Activated CD8-positive, alpha-beta T cell treated with anti-CD3 and anti-CD28 coated beads, Interleukin-2, amount 10 ng/mL, durations not matched to agents 7 days and 5 days (primary cell): ENCODE measurements at places on chromosomes 4 and X. TPM values are rescaled to one million over a fixed set of nuclear protein-coding genes. Genes with fewer than 3 reads are reported as not detected.

Gene MTMR8
- total RNA-seq = 4.8 TPM

DNA sequence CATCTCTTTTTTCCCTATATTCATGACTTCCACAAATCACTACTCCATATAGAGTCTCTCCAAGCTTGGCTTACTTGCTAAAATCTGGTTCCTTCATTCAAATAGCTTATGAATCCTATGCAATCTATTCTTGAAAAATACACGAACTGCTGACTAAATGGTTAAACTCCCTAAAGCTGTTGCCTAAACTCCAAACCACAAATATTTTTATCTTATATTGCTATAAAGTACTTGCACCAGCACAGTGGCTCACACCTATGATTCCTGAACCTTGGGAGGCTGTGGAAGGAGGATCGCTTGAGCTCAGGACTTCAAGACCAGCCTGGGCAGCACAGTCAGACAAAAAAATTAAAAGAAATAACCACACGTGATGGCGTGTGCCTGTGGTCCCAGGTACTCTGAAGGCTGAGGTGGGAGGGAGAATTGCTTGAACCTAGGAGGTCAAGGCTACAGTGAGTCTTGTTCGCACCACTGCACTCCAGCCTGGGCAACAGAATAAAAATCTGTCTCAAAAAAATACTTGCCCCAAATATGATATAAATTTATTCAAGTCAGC lies 2.2 kb downstream of the FBXO8 start:
- DNase-seq = no peak
- H3K4me3 ChIP-seq = no peak overlapping the region
- H3K27me3 ChIP-seq = no peaks in the 10 kb centered on the region
- H3K27ac ChIP-seq = no peak overlapping the region
- peaks cover 21% of the 10 kb centered on the region for H3K36me3 ChIP-seq

Gene FAM47A
- not detected for total RNA-seq

DNA sequence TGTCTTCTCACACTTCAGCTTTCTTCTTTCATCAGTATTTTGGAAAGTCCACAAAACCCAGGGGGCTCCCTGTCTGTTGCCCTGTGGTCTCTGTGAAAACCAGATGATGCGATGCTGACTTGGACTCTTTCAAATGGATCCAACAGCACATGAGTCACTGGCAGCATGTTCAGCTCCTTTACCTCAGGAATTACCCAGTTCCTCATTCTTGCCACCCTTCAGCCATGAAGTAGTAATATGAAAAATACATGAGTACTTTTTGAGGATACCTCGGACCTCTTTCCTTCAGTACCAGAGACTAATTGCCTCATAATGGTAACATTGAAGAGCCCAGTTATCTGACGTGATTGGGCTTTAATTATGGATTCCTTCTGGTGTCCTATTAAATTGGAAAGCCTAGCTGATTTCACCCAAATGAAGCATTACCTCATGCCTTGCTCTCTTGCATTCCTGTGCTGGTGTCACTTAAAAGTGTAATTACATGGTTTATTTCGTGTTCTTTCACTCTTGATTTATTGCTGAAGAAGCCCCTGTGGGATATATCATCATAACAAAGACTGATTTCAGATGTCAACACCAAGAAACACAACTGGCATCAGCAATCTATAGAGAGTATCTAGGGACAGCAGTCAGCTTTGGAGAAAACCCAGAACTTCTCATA lies 63.4 kb downstream of the NFKB1 start:
- H3K27me3 ChIP-seq = no peaks in the 10 kb centered on the region
- H3K4me3 ChIP-seq = no peak overlapping the region
- no peak for DNase-seq
- H3K27ac ChIP-seq = peak overlapping the region; percentile 18
- peaks cover 73% of the 10 kb centered on the region for H3K36me3 ChIP-seq
- H3K4me1 ChIP-seq = peaks cover 70% of the 10 kb centered on the region

GRCh38 chr4:140595065-140595464 lies 26.3 kb upstream of the UCP1 start:
- no peaks in the 10 kb centered on the region for H3K4me1 ChIP-seq
- no peak for DNase-seq
- H3K36me3 ChIP-seq = no peaks in the 10 kb centered on the region
- H3K4me3 ChIP-seq = no peak overlapping the region

DNA sequence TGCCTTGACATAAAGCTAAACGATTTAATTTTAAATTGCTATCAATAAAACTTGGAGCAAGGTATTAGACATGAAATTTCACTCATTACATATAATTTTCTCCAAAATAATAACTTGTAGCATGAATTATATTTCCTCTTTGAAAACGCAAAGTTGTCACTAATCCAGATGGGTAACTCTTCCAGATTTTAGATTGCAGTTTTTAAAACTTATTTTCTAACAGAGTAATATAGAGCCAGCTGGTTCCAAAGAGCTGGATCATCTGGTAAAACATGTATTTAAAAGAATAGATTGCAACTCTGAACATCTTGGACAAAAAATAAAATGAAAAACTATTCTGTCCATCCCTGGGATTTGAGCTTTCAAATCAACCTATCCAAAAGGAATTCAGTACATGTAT lies 238.2 kb upstream of the INTU start:
- no peaks in the 10 kb centered on the region for H3K4me1 ChIP-seq
- H3K27me3 ChIP-seq = no peaks in the 10 kb centered on the region
- no peak overlapping the region for H3K4me3 ChIP-seq
- H3K36me3 ChIP-seq = no peaks in the 10 kb centered on the region
- H3K27ac ChIP-seq = no peak overlapping the region

Gene VSIG4
- not detected for total RNA-seq

DNA sequence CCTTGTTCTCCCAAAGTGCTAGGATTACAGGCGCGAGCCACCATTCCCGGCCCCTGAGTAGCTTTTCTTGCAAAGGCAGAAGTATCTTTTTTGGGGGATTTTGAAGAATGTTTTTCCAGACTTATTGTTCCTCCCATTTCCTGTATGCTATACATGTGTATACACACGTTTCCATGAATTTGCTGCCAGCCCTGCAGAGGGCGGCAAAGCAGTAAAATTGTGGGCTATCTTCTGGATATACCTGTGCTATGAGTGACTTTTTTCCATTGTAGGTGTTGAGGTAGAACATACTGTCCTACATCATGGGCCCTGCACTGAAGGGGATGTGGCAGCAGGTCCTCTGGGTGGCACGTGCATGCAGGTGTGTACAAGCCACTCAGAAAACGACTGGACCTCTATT lies 16.9 kb upstream of the MED28 start:
- no peak for DNase-seq
- H3K36me3 ChIP-seq = peaks cover 64% of the 10 kb centered on the region
- no peak overlapping the region for H3K4me3 ChIP-seq
- H3K27ac ChIP-seq = peak overlapping the region; percentile 4
- no peaks in the 10 kb centered on the region for H3K4me1 ChIP-seq

GRCh38 chr4:94126669-94127068 lies 81.0 kb upstream of the SMARCAD1 start:
- H3K27ac ChIP-seq = no peak overlapping the region
- no peaks in the 10 kb centered on the region for H3K36me3 ChIP-seq
- DNase-seq = no peak
- no peak overlapping the region for H3K4me3 ChIP-seq
- H3K27me3 ChIP-seq = no peaks in the 10 kb centered on the region

- H3K27ac ChIP-seq = peak overlapping the region; percentile 18
- no peak overlapping the region for H3K4me3 ChIP-seq
- DNase-seq = no peak
- peaks cover 76% of the 10 kb centered on the region for H3K36me3 ChIP-seq
- H3K27me3 ChIP-seq = no peaks in the 10 kb centered on the region
- peaks cover 17% of the 10 kb centered on the region for H3K4me1 ChIP-seq
Measured at GRCh38 chr4:48078862-48079655, 55.0 kb downstream of the TXK start.

- no peak for DNase-seq
- no peaks in the 10 kb centered on the region for H3K4me1 ChIP-seq
- H3K27ac ChIP-seq = no peak overlapping the region
- no peaks in the 10 kb centered on the region for H3K27me3 ChIP-seq
- no peaks in the 10 kb centered on the region for H3K36me3 ChIP-seq
- H3K4me3 ChIP-seq = no peak overlapping the region
Measured at GRCh38 chr4:173252024-173252935, 81.9 kb downstream of the HMGB2 start.

- H3K36me3 ChIP-seq = peaks cover 2% of the 10 kb centered on the region
- DNase-seq = no peak
- H3K27me3 ChIP-seq = no peaks in the 10 kb centered on the region
- H3K27ac ChIP-seq = no peak overlapping the region
- no peaks in the 10 kb centered on the region for H3K4me1 ChIP-seq
Measured at GRCh38 chrX:129833153-129833990, 10.3 kb downstream of the ZDHHC9 start.

- DNase-seq = peak; percentile 34
- peaks cover 12% of the 10 kb centered on the region for H3K36me3 ChIP-seq
- H3K27ac ChIP-seq = peak overlapping the region; percentile 78
- no peaks in the 10 kb centered on the region for H3K27me3 ChIP-seq
Measured at GRCh38 chr4:109434007-109434971, 674 bp downstream of the SEC24B start.

- peaks cover 8% of the 10 kb centered on the region for H3K4me1 ChIP-seq
- H3K27ac ChIP-seq = no peak overlapping the region
- H3K4me3 ChIP-seq = no peak overlapping the region
- peaks cover 41% of the 10 kb centered on the region for H3K36me3 ChIP-seq
Measured at GRCh38 chrX:41824551-41824950, 98.8 kb downstream of the CASK start.

GRCh38 chr4:152630324-152630723 lies 49.5 kb downstream of the TMEM154 start:
- H3K27ac ChIP-seq = no peak overlapping the region
- no peak for DNase-seq
- peaks cover 19% of the 10 kb centered on the region for H3K36me3 ChIP-seq
- H3K4me1 ChIP-seq = no peaks in the 10 kb centered on the region

- no peak overlapping the region for H3K4me3 ChIP-seq
- H3K4me1 ChIP-seq = no peaks in the 10 kb centered on the region
Measured at GRCh38 chr4:61603086-61603485, 403.0 kb downstream of the ADGRL3 start.

DNA sequence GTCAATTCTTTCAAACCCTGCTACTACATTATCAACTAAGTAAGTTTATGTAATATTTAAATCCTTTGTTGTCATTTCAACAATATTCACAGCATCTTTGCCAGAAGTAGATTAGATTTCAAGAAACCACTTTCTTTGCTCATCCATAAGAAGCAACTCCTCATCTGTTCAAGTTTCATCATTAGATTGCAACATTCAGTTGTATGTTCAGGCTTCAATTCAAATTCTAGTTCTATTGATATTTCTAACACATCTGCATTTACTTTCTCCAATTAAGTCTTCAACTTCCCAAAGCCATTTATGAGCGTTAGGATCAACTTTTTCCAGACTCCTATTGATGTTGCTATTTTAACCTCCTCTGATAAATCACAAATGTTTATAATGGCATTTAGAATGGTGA lies 66.1 kb downstream of the BMP3 start:
- H3K36me3 ChIP-seq = no peaks in the 10 kb centered on the region
- no peak for DNase-seq
- no peak overlapping the region for H3K27ac ChIP-seq
- no peak overlapping the region for H3K4me3 ChIP-seq
- H3K4me1 ChIP-seq = no peaks in the 10 kb centered on the region

Gene GLRA2
- not detected for total RNA-seq

- no peak overlapping the region for H3K27ac ChIP-seq
- no peaks in the 10 kb centered on the region for H3K27me3 ChIP-seq
- DNase-seq = no peak
- no peak overlapping the region for H3K4me3 ChIP-seq
Measured at GRCh38 chr4:86686741-86687140, 92.6 kb downstream of the PTPN13 start.

DNA sequence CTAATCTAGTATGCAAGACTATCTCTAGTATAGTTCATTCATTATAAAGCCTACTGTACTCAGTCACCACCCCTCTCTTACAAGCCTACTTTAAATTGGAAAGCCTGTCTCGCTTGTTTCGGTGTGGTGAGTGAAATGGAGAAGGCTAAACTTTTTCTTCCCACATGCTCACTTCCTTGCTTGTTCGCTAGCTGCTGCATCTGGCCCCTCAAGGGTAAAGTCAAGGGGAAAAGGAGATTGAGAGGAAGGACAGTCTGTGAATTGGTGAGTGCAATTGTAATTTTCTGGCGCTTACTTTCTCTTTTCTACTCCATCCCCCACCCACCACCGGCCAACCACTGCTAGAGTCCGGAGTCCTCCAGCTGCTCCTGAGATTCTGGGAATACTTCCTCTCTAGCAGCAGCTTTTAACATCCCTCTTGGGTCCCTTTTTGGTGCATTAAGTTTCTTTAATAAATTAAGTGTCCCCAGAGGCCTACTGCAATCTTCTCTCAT lies 12.1 kb upstream of the ARAP2 start:
- peak overlapping the region; percentile 88 for H3K27ac ChIP-seq
- H3K4me3 ChIP-seq = peak overlapping the region; percentile 64
- H3K4me1 ChIP-seq = peaks cover 45% of the 10 kb centered on the region

DNA sequence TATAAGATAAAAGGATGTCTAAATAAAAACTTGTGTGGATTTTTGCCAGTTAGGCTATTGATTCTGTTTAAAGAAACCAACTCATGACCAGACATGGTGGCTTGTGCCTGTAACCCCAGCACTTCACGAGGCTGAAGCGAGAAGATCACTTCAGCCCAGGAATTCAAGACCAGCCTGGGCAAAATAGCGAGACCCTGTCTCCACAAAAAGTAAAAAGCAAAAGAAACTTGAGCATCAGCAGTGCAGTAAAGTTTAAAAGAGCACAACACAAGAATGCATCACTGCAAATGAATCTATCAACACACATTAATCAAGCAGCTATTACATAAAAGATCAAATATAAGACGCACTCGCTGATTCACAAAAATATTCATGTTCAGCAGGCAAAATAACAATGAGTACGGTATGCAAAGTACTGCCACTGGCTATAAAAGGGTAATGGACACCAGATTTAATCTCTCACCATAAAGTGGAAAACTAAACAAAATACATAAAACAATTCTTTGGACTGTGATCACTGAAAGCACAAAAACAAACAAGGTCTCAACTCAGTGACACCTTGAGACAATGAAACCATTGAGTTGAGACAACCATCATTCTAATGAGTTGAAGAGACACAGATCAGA lies 41.3 kb downstream of the LRBA start:
- no peak overlapping the region for H3K4me3 ChIP-seq
- peaks cover 26% of the 10 kb centered on the region for H3K4me1 ChIP-seq
- no peaks in the 10 kb centered on the region for H3K27me3 ChIP-seq
- DNase-seq = no peak
- no peak overlapping the region for H3K27ac ChIP-seq

- H3K4me1 ChIP-seq = no peaks in the 10 kb centered on the region
- no peaks in the 10 kb centered on the region for H3K27me3 ChIP-seq
- DNase-seq = no peak
- H3K4me3 ChIP-seq = no peak overlapping the region
- no peak overlapping the region for H3K27ac ChIP-seq
Measured at GRCh38 chr4:74768857-74769525, 25.3 kb downstream of the BTC start.

- no peaks in the 10 kb centered on the region for H3K36me3 ChIP-seq
- H3K4me3 ChIP-seq = no peak overlapping the region
- no peak overlapping the region for H3K27ac ChIP-seq
- no peaks in the 10 kb centered on the region for H3K27me3 ChIP-seq
- DNase-seq = no peak
Measured at GRCh38 chrX:129963729-129964128, 18.7 kb upstream of the BCORL1 start.

Gene CFAP299
- total RNA-seq = not detected

GRCh38 chrX:109842611-109843010 lies 109.6 kb upstream of the ACSL4 start:
- no peaks in the 10 kb centered on the region for H3K4me1 ChIP-seq
- no peaks in the 10 kb centered on the region for H3K27me3 ChIP-seq
- DNase-seq = no peak
- H3K36me3 ChIP-seq = no peaks in the 10 kb centered on the region
- no peak overlapping the region for H3K4me3 ChIP-seq
